ENCODE measurements at places on chromosomes 2 and 18. TPM values are rescaled to one million over a fixed set of nuclear protein-coding genes. Genes with fewer than 3 reads are reported as not detected.

RAB6C gene
- not detected for total RNA-seq

SP140L gene
- total RNA-seq, result 2.8 TPM

UGT1A8 gene
- 0.46 TPM for total RNA-seq

DNA sequence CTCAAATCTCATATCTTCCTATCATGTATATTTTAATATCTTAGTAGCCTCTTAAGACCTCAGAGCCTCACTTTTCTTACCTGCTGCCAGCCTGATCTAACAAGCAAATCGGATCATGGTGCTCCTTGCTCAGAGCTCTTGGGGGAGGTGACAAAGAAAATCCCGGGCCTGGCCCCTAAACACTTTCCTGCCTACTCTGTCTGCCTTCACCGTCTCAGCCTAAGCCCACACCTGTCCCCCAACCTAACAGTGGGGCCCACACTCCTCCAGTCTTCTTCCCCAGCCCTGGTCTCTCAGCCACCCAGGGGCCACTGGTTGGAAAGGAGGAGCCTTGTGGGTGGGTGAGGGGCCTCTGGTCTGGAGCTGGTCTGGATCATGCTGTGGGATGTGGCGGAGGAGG is 207.3 kb downstream of the HAUS1 start:
- no peak overlapping the region for H3K4me3 ChIP-seq
- no peaks in the 10 kb centered on the region for H3K4me1 ChIP-seq
- no peak overlapping the region for H3K27ac ChIP-seq
- H3K36me3 ChIP-seq, result no peaks in the 10 kb centered on the region

DNA sequence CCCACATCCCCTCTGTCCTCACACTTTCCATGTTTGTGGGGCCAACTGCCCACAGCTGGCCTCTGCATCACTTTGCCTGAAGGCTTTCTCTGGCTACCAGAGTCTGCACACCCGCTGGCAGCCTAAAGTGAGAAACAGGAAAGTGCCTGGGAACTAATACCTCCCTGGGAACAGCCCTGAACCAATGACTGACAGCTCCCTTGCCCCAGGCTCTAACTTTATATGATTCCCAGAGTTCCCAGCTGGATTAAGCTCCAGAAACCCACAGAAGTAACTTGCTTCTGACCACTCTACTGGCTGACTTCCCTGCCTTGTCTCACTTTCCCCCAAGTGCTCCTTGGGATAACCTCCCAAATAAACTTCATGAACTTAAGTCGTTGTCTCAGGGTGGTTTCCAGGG is 159.6 kb upstream of the LMAN1 start:
- peaks cover 14% of the 10 kb centered on the region for H3K4me1 ChIP-seq
- H3K27me3 ChIP-seq, result no peaks in the 10 kb centered on the region

DNA sequence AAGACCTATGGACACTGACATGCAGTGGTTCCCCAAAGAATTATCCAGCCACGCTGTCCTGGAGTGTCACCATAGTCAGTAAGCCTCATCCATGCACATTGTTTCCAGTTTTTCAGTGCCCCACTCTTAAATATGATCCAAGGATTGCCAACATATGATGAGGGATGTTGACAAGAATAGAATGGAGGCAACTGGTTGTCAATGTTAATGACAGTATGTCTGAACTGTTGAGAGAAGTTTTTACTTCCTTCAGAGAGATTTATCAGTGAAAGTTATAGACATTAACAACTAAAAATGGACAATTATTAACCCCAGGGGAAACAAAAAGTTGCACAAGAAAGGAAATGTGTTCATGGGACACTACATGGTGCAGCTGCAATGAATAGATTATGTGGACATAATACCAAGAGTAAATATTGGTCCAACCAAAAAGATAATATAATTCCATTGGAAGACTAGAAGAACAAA is 69.9 kb downstream of the CYP26B1 start:
- no peaks in the 10 kb centered on the region for H3K27me3 ChIP-seq
- no peak for DNase-seq
- no peak overlapping the region for H3K27ac ChIP-seq
- H3K4me1 ChIP-seq, result no peaks in the 10 kb centered on the region

DNA sequence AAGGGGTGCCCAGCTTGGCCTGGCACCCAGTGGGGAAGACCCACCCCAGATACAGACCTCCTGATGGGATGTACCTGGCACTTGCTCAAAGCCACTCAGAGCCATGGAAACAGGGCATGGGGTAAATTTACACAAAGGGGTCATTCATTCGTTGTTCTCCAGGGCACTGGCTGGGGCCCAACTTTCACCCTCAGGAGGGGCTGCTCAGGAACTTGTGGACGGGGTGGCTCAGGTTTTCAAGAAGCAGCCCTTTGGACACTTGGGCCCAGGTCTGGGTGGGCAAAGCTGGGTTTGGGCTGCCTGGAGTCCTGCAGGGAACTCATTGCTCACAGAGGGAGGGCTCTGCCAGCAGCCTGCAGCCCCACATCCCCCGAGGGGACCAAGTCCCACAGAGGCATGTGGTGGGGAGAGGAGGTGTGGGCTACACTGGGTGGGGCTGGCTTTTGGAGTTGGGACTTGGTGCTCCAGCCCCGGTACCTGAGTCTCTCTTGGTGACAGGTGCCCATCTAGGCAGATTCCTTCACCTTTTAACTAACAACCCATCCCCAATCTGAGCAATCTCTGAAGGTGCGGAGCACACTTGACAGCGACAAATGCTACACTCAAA is 172.3 kb downstream of the CELF4 start:
- no peak overlapping the region for H3K27ac ChIP-seq
- no peaks in the 10 kb centered on the region for H3K27me3 ChIP-seq
- H3K4me1 ChIP-seq, result no peaks in the 10 kb centered on the region
- no peak for DNase-seq
- no peak overlapping the region for H3K4me3 ChIP-seq
- H3K36me3 ChIP-seq, result no peaks in the 10 kb centered on the region

ONECUT2 gene
- total RNA-seq, result 1.0 TPM

GRCh38 chr18:36031903-36032302 is 35.5 kb downstream of the RPRD1A start:
- H3K36me3 ChIP-seq, result no peaks in the 10 kb centered on the region
- H3K4me1 ChIP-seq, result no peaks in the 10 kb centered on the region
- H3K4me3 ChIP-seq, result no peak overlapping the region
- no peak for DNase-seq
- no peaks in the 10 kb centered on the region for H3K27me3 ChIP-seq

GRCh38 chr2:240614391-240614790 is 10.9 kb upstream of the GPR35 start:
- H3K36me3 ChIP-seq, result no peaks in the 10 kb centered on the region
- no peak overlapping the region for H3K4me3 ChIP-seq
- no peaks in the 10 kb centered on the region for H3K4me1 ChIP-seq
- no peak overlapping the region for H3K27ac ChIP-seq
- DNase-seq, result no peak

GRCh38 chr2:215280326-215280725 is 31.5 kb upstream of the ATIC start:
- H3K27ac ChIP-seq, result no peak overlapping the region
- no peaks in the 10 kb centered on the region for H3K27me3 ChIP-seq
- H3K4me1 ChIP-seq, result 0 out of 2 replicates have a peak, but pooled peaks cover 5% of the 10 kb centered on the region
- no peaks in the 10 kb centered on the region for H3K36me3 ChIP-seq

DNA sequence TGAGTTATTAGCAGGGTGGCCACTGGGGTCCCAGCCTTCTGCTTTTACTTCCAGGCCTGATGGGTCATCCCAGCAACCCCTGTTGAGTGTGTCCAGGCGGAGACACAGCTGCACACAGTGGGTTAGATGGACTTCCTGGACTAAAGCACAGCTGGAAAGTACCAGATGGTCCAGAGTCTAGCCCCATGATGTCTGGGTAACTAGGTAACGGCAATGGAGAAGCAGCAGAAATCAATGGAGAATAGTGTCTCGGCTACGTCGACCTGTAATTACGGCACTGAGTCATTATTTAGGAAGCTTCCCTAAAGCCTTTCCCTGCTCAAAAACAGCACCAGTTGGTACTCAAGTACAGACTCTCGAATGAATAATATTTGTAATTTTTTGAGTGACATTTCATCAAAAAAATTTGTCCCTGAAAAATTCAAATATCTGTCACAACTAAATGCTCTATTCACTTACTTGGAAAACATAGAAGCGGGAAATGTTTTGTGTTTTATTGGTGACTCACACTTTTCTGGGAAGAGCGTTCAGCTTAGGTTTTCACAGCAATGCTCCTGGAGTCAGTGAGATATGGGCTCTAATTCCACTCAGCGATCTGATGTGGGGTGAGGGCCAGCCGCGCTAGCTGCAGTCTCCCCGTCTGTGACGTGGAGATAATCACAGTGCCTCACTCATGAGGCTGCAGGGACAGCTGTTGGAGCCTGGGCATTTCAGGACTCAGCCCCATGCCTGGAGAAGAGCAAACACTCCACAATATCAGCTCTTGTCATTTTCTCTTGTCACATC is 16.2 kb upstream of the ARL4C start:
- no peaks in the 10 kb centered on the region for H3K36me3 ChIP-seq
- H3K27ac ChIP-seq, result no peak overlapping the region
- peak; percentile 16 for DNase-seq
- H3K4me3 ChIP-seq, result no peak overlapping the region

LHCGR gene
- not detected for total RNA-seq

EVX2 gene
- total RNA-seq, result not detected

- DNase-seq, result no peak
- H3K4me1 ChIP-seq, result 0 out of 2 replicates have a peak, but pooled peaks cover 6% of the 10 kb centered on the region
- H3K4me3 ChIP-seq, result no peak overlapping the region
- H3K27me3 ChIP-seq, result no peaks in the 10 kb centered on the region
- no peak overlapping the region for H3K27ac ChIP-seq
These were observed 114.9 kb downstream of the TCF4 start for GRCh38 chr18:55473058-55473457.

DNA sequence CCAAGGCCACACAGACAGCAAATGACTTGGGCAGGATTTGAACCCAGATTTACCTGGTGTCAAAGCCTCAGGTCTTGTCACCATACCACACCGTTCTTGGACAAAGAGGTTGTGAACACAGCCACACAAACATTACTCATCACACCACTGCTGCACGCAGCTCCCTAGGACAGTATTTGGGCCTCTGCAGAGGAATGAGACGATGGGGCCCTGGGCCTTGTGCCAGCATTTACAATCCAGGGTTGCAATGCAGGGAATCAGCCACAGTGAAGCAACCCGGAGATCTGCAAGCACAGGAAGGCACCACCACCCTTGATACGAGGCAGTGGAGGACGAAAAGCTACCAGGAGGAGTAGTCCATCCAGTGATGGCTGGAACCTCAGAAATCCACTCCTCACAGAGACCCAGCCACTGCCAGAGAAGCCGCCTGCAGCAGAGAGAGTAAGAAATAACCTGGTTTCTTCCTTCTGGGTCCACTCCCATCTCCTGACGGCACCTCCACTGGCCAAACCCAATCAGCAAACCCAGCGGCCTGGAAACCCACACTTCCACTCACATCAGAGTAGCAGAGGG is 3.7 kb upstream of the MTCL1 start:
- no peaks in the 10 kb centered on the region for H3K36me3 ChIP-seq
- no peak overlapping the region for H3K4me3 ChIP-seq
- H3K27ac ChIP-seq, result no peak overlapping the region
- H3K27me3 ChIP-seq, result no peaks in the 10 kb centered on the region
- DNase-seq, result peak; percentile 88
